ENCODE measurements at places on chromosomes 1 and 21. TPM values are rescaled to one million over a fixed set of nuclear protein-coding genes. Genes with fewer than 3 reads are reported as not detected.

SLAMF1 gene
- 0.95 TPM for total RNA-seq

FUBP1 gene
- 324 TPM for total RNA-seq

CHODL gene
- 0.37 TPM for total RNA-seq

CELA2A gene
- 1.5 TPM for total RNA-seq

GJA5 gene
- 38.3 TPM for total RNA-seq

RXFP4 gene
- not detected for total RNA-seq

- peak; percentile 29 for DNase-seq
These were observed 77.3 kb downstream of the OLFML2B start for GRCh38 chr1:161946071-161946987.

- peak; percentile 69 for DNase-seq
These were observed 27.4 kb upstream of the CTPS1 start for GRCh38 chr1:40951943-40952743.

DNA sequence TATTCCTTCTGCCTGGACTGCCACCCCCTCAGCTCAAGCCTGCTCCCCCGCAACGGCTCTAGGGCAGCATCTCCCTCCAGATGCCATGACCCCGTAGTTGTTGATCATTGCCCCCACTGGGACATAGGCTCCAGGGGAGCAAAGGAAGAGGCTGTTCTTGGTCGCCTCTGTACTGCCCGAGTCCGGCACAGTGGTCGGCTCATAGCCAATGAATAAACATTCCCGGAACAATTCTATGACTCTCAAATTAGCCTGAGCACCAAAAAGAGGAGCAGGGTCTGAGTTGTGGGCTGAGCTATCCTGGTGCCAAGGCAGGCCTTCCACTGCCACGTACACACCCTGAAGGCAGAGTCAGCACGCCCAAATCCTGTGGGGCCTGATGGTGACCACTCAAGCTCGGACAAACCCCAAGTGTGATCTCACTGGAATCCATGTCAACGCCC, 33.1 kb downstream of the CAPZB start:
- DNase-seq: no peak

- no peak for DNase-seq
These were observed 77.0 kb downstream of the CAMK2N1 start for GRCh38 chr1:20409012-20409411.

DNA sequence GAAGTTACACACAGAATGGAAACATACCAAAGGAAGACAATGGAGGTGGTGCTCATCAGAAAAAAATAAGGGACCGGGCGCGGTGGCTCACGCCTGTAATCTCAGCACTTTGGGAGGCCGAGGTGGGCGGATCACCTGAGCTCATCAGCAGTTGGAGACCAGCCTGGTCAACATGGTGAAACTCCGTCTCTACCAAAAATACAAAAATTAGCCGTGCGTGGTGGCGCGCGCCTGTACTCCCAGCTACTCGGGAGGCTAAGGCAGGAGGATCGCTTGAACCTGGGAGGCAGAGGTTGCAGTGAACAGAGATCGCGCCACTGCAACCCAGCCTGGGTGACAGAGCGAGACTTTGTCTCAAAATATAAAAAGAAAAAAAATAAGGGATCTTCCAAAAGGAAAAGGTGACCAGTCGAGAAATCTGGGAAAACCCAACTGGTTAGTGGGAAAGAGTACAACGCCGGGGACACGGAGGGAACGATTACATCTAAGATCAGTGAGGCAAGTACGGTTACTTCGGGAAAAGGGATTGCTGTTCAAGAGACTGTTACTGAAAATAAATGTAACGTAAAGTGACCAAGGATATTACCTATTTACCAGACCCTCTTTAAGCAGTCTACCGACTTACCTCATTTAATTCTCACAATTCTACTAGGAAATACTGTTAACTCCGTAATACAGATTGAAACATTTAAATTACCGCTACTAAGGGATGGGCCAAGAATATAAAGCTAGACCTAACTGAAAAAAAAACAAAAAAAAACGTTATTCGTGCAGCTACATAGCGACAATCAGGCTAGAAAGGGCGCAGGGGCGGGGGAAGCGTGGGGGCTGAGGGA, 822 bp downstream of the CCT3 start:
- no peak for DNase-seq

DNA sequence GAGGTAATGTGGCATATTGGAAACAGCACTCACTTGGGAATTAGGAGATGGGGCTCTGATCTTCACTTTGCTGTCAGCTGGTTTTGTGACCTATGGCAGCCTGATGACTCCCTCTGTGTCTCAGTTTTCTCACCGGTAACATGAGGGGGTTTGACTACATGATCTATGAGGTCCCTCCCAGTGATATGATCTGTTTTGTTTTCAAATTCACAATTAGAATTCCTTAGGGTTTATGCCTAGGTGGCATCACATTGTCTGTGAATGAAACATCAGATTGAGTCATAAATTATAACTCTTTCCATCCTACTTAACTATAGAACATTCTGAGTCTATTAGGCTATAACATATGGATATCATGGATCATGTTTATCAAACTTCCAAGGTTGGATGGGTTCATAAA, 386.6 kb downstream of the PTBP2 start:
- no peak for DNase-seq

DNA sequence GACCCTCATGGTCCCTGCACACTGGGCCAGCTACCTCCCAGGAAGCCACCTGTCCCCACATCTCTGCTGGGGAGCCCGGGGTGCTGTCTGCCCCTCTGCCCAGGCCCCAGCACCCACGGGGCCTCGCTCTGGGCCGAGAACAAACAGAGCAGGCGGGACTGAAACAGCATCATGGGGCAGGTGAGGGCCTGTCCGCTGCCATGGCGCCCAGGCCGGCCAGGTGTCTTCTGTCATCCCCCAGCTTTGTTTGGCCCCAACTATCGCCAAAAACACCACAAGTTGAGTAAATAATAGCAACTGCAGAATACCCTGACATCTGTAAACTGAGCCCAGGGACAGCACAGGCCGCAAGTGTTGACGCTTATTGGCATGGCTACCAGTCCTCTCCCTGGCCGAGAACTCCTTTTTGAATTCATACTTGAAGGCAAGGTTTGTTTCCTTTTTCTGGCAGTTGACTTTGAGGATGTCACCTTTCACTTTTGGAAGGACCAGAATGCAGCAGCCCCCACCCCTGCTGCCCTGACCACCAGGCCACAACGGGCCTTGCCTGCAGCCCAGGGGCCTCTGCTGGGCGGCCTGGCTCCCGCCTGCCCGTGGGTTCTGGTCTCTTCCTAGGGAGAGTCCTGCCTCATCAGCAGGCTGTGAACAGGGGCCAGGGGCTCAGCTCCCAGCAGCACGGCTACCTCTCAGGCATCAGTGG, 152.7 kb downstream of the CASZ1 start:
- no peak for DNase-seq

- DNase-seq: no peak
These were observed 8.1 kb downstream of the SOD1 start for GRCh38 chr21:31667639-31668038.

DNA sequence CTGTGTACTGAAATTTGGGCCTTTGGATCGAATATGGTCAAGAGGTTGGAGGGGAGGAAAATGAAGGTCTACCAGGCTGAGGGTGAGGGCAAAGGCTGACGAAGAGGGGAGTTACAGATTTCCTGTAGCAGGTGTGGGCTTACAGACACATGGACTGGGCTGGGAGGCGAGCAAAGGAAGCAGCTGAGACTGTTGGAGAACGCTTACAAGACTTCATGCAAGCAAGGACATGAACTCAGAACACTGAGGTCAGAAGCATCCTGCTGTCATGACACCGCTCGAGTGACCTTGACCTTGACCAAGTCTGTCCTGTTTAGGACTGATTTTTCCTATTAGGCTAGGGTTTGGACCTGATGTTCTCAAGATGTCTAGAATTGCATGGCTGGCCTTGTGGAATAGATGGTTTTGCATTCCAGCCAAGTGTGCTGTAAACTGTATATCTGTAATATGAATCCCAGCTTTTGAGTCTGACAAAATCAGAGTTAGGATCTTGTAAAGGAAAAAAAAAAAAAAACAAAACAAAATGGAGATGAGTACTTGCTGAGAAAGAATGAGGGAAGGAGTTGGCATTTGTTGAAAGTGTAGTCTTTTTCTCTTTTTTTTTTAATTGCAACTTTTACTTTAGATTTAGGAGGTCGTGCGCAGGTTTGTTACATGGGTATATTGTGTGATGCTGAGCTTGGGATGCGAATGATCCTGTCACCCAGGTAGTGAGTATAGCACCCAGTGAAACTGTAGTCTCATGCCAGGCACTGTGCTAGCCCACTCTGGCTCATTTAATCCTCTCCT, 5.8 kb downstream of the ELF3 start:
- DNase-seq: no peak

DNA sequence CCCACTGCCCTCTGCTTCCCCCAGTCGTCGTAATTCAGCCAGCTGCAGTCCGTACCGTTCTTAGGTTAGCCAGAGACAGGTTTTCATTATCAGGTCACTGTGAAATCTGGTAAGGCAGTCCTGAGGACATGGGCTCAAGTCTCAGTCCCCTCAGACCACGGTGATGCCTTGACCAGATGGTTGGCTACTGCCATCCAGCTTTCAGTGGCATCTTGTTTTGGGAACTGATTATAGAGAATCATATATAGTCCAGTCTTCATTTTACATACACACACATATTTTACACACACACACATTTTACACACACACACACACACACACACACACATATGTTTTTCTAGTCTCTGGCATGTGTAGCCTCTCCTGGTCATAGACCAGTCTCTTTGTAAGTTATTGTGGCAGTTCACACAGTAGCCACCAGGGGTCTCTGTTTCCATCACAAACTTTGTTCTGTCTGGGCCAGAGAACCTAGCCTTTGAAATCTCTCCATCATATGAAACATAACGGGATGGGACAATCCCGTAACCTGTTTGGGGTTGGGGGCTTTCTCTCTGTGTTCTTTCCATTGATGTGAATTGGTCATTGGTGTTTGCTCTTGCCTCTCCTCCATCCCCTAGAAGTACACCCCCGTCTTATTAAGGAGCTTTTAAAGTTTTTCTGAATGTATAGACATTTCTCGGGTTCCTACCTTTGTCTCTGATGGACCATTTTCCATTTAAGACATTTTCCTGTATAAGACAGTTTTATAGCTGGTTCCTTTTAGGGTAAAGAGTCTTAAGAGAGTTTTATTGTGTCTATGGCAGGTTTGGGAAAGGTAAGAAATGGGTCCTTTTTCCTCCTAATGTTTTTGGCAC, 8.4 kb upstream of the IKBKE start:
- DNase-seq: peak; percentile 78

- DNase-seq: no peak
These were observed 300.3 kb downstream of the ZP4 start for GRCh38 chr1:237590386-237590785.

DNA sequence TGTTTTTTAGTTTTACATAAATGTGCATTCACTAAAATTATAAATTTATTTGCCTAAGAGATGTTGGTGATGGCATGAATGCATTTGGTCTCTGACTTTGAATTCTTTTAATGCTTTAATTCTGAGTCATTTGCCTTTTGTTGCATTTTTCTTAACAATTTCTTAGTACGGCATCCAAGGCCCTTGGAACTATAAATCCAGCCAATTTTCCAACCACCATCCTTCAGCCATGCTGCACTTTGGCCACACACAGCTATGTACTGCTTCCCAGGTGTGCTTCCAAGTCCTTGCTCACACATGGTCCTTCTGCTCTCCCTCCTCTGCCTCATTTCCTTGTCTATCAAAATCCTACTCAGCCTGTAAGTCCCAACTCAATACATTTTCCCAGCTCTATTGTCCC, 161.0 kb downstream of the DHRS3 start:
- no peak for DNase-seq

DNA sequence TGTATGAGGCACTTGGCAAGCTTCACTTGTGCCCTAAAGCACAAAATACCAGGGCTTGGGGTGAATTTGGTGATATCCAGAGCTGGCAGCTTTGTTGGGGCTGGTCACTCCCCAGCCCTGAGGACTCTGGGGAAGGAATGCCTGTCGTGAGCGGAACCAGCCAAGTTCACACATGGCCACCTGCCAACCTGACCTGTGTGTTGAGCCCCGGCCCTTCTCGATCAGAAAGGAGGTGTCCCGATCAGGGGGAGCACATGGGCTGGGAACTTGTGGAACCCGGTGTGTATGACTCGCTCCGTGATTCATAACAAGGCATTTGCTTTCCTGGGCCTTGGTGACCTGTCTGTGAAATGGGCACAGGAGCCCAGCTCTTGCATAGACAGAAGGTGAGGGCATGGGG, 43.1 kb downstream of the AGPAT3 start:
- DNase-seq: no peak

DNA sequence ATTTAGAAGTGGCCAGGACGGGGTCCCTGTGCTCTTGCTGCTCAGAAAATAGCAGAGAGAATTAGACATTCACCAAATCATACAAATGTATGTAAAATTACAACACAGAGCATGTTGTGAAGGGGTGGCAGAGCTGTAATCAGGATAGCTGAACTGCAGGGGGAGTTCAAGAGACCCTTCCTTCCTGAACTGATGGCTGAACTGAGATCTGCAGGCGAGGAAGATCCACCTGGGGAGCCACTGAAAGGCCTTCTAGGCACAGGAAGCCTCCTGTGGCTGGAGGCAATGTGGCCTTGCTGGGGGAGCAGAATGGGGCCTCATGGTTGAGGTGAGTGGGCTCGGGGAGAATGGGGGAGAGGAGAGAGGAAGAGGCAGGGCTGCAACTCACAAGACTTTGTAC, 216.5 kb downstream of the PRDM2 start:
- no peak for DNase-seq

- DNase-seq: no peak
These were observed 19.6 kb upstream of the FAM89A start for GRCh38 chr1:231059566-231060193.

GRCh38 chr1:18700530-18700929, 69.9 kb downstream of the PAX7 start:
- DNase-seq: no peak

- no peak for DNase-seq
These were observed 17.4 kb downstream of the HYI start for GRCh38 chr1:43436371-43436770.

DNA sequence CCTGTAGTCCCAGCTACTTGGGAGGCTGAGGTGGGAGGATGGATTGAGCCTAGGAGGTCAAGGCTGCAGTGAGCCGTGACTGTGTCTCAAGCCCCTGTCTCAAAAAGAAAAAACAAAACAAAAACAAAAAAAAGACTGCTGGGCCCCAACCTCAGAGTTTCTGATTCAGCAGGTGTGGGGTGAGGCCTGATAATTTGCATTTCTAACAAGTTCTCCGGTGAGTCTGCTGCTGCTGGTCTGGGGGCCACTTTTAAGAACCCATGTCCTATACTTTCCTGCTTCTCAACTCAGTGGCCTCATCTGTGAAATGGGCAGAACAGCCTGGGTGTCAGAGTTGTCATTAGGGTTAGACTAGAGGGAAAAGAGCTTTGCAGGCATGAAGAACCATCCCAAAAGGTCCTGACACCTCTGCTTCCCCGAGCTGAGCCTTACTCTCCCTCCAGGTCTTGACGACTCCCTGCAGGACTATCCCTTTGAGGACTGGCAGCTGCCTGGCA, 2.8 kb downstream of the CNKSR1 start:
- no peak for DNase-seq

GRCh38 chr1:163357378-163357777, 35.6 kb downstream of the NUF2 start:
- no peak for DNase-seq

DNA sequence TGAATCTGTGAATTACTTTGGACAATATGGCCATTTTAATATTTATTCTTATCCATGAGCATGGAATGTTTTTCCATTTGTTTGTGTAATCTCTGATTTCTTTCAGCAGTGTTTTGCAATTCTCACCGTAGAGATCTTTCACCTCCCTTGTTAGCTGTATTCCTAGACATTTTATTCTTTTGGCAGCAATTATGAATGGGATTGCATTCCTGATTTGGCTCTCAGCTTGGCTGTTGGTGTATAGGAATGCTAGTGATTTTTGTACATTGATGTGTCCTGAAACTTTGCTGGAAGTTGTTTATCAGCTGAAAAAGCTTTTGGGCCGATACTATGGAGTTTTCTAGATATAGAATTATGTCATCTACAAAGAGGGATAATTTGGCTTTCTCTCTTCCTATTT, 44.2 kb upstream of the NEGR1 start:
- no peak for DNase-seq
